ENCODE measurements at places on chromosomes 7 and 10.

- peak; percentile 65 for DNase-seq
These were observed 16.7 kb upstream of the CLIP2 start for GRCh38 chr7:74272305-74273038.

DNA sequence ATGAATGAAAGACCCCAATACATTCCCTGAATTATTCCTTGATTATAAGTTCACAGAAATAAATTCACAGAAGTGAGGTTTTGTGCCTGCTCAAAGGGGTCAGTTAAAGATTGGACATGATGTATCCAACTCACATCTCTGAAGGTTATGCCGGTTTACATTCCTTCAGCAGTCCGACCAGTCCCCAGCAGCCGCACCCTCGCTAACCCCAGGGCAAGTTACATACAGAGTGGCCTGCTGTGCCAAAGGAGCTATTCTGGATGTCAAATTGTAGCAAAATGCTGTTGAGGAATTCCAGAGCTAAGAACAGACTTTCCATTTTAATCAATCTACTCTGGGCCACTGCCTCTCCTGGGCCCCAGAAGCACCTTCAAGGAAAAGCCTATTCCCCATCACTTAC lies 20.3 kb downstream of the PSAP start:
- DNase-seq, result no peak

GRCh38 chr10:120019568-120019967 lies 127.0 kb downstream of the SEC23IP start:
- no peak for DNase-seq

DNA sequence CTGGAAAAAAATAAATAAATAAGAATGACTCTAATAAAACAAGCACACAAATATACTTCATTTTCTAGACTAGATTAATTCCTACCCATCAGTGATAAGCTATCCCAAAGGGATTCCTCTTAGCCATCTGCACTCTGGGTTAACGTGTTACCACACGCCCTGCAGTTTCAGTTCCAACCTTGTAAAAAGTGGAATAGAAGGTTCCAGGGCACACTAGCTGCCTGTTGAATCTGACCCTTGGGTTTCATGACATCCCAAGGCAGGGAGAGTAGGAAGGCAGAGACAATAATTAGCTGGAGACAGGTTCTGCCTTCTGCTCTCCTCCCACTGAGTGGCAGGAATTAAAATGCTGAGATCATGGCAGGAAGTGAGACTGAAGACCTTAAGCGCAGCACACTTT lies 33.5 kb downstream of the SLC37A3 start:
- DNase-seq, result no peak

- no peak for DNase-seq
These were observed 55.6 kb upstream of the KMT2E start for GRCh38 chr7:104958371-104958865.

DNA sequence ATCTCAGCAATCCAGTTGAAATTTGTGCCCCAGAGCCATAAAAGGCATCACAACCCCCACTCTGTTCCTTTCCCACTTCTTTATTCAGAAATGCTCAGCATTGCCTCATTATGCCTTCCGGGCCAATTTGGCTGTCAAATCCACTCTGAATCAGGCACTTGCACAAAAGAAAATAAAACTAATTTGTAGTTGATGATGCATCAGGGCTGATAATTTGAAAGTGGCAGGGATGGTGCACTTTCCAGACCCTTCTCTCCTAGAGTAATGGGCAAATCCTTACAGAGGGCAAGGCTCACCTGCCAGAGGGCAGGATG lies 147.9 kb upstream of the PDE1C start:
- DNase-seq, result no peak

DNA sequence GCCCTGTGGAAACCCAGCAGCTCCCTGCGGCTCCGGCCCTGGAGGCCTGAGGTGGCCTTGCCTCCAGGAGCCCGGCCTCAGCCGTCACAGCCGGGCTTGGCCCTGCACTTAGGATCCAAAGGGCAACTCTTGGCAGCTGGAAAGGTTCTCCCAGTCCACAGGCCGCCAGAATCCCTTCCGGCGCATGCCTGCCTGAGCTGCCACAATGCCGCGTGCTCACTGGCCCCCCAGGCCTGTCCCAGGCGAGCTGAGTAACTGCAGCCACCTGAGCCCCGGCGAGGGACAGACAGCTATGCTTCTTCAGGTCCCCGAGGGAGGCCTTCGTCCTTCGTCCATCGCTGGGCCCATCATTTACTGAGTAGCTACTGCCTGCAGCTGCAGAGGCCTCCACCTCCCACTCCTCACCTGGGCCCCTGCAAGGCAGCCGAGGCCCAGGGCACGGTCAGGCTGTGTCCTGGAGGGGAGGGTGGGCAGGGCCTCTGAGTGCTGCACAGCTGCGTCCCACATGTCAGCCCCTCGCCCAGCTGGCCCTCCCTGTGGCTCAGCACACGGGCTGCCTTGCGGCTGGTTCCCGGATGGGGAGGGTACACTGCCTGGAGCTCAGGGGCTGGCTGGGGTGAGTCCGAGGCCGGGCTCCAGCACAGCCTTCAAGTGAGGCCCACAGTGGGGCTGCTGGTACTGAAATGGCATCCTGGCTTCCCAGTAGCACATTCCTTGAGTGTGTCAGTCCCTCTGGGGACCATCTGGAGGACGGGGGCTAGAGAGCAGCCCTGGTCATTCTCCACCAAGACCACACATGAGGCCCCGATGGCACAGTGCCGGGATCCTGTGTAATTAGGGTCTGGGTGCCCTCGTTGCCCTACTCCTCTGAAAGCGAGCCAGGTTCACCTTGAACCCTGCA lies 172.5 kb downstream of the ELFN1 start:
- no peak for DNase-seq

GRCh38 chr7:158508802-158509385 lies 78.7 kb downstream of the PTPRN2 start:
- DNase-seq, result no peak

- DNase-seq, result no peak
These were observed 86.6 kb upstream of the MACROH2A2 start for GRCh38 chr10:69965919-69966662.

DNA sequence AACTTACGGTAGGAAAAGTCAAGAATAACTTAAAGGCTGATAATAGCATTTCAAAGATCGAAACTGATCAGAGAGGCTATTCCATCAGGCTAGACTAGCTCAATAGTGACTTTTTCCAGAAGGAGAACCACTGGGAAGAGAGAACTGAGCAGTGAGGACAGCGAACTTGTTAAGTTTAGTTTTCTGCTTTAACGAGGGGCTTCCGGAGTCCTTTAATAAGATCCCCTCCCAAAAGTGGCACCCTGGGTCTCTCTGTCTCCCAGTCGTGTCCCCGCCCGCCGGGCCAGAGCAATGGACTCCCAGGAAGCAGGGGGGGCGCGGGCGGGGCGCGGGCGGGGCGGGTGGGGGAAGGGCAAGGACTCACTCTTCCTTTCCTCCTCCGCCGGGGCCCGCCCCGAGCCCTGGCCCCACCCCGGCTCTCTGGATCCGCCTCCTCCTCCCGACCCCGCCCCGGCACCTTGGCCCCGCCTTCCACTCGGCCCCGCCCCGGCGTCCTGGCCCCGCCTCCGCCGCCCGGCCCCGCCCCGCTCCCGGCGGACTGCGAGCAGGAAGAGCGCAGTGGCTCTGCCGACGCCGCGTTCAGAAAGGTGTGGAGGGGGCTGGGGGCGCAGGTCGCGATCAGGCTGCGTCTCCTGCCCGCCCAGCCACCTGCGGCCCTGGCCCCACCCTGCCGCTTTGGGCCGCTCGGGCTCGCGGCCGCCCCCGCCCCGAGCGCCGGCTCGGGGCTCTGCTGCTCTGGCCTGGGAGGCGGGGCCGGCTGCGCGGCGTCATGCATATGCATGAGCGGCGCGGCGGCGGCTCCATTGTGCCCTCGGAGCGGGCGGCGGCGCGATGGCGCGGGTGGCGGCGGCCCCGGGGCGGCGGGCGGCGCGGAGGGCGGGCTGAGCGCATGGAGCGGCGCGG lies at the start of gene ZMIZ2:
TSS of gene ZMIZ2 (plus strand) at position 803 of the 903 bp plus-strand sequence. CDS start 7,403 bp downstream, outside the sequence.
- DNase-seq, result no peak

- DNase-seq, result no peak
These were observed 11.6 kb downstream of the HPS1 start for GRCh38 chr10:98435178-98435577.

DNA sequence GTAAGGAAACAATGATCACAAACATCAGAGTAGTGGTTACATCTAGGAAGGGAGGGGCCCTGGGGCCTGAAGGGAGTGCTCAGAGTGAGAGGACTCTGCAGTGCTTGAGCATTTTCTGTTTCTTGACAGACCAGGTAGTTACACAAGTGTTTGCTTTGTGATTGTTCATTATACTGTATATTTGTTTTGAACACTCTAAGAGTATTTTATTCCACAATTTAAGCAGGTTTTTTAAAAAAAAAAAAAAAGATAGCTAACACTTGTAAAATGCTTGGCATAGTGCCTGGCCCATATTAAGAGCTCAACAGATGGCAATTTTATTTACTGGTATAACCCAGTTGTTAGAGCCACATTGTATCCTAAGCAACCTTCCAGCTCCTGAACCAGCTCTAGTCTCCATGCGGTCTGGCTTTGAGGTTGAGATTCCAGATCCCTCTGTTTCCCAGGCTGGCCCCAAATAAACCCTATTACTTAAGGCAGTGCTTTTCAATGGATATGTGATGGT lies 20.1 kb upstream of the ATXN7L1 start:
- no peak for DNase-seq

DNA sequence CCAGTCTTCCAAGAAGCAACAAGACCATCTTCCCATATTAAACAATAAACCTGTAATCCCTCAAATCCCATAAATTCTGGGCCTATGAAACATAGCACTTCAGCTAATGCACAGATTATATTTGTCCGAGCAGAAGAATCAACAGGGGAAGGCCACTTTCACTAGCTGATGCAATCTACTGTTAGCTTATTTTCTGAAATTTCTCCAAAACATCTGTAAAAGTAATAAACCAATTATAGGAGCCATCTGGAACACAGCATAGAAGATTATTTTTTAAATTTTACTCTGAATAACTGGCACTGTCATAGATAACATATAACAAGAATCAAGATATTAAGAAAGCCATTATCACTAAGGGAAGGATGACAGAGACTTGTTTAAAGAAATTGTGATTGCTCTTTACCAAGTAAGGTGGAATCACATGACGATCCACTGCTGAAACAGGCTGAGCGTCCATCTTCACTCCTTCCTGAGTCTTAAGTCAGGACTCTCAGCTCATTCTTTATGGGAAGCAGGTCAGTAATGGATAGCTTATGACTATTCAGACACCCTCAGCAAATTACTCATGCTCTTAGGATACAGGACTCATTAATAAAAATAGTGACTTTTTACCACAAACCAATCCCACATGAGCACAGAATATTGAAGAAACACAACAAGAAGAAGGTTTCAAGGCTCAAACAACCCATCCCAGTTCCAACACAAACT lies 719.5 kb downstream of the XPNPEP1 start:
- no peak for DNase-seq

DNA sequence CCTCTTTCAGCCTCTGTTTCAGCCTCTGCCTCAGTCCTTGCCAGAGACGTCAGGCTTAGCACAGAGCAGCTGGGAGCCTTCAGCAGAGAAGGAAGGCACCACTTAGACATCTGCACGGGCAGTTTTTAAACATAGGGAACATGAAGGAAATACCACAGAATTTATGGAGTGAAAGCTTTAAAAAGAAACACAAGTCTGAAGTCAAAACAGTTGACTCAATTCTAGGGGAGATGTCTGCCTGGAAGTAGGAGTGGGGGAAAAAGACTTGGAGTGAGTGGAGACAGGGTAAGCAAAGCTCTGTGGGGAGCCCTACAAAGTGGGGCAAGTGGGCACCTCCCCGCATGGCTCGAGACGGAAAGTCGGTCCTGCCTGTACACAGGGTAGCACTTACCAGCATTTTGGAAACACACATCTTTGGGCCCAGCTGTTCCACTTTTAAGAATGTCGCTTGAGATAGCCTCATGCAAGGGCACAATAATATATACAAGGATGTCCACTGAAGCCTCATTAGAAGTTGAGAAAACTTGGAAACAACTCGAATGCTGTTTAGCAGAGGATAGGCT lies 5.0 kb upstream of the TBXAS1 start:
- no peak for DNase-seq

- DNase-seq, result no peak
These were observed 127.9 kb downstream of the LHPP start for GRCh38 chr10:124589491-124590041.

DNA sequence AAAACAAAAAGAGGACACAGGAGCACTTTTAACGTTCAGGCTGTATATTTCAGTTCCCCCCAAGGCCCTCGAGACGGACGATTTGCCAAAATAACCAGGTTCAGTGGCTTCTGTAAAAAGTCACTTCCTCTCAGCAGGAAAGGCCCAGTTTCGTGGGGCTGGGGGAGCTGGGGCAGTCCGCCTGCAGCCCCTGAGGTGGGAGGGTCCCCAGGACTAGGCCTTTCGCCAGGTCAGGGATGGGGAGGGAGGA lies 28.8 kb downstream of the WDR86 start:
- no peak for DNase-seq

DNA sequence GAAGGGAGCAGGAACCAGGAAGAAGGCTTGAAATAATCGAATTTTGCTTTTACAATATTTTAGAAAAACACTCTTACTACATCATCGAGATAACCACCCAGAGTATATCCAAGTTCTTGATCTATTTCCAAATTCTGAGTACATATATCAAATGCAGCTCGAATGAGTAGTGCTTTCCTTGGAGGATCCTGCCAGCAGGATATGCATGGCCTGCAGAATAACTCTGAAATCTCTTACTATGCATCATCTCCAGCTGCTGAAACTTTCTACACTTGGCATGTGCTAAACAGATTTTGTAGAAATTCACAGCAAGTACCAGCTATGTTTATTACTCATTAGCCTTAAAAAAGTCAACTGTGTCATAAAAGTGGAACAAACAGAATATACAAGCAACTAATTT lies 44.0 kb upstream of the ANK3 start:
- DNase-seq, result no peak

DNA sequence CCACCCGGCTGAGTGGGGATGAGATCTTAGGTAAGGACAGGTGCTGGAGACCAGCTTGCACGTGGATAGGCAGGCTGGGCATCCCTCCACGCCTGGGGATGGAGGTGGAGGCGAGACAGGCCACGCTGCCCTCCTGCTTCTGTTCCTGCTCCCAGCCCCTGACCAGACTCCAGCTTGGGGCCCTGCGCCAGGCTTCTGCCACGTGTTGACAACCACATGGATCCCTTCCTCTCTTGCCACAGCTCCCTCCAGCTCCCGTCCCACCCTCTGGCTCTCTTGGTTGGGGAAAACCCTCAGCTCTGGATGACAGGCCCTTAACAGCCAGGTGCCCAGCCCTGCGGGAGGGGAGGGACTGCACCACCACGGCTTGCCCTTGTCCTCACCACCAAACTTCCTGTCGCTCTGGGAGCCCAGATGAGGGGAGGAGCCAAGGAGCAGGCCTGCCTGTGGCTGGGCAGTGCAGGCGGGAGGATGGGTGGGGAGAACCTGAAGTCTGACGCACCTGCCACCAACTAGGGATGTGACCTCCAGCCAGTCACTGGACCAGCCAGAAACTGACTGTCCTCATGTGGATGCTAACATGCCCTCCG lies 36.0 kb downstream of the KCNH2 start:
- no peak for DNase-seq

- DNase-seq, result no peak
These were observed 27.7 kb upstream of the PHYHIPL start for GRCh38 chr10:59148701-59149100.

DNA sequence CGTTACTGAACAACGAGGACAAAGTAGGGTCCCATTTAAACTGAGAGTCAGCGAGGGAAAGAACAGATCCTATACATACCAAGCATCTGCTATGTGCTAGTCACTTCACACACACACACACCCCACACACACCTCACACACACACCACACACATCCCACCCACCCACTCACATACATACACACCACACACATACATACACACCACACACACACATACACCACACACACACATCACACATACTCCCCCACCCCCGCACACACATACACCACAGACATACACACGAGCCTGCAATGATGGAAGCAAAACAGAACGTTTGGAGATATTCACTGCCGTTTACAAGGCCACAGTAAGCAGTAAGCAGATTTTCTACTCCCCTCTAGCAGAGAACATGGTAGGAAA lies 607 bp upstream of the GRB10 start:
- no peak for DNase-seq

Measured in glomerular endothelial cell (primary cell).